ENCODE measurements at places on chromosomes 13 and 19.
A peak's percentile ranks its signal among the peaks of the same experiment; 100 is the strongest.

DNA sequence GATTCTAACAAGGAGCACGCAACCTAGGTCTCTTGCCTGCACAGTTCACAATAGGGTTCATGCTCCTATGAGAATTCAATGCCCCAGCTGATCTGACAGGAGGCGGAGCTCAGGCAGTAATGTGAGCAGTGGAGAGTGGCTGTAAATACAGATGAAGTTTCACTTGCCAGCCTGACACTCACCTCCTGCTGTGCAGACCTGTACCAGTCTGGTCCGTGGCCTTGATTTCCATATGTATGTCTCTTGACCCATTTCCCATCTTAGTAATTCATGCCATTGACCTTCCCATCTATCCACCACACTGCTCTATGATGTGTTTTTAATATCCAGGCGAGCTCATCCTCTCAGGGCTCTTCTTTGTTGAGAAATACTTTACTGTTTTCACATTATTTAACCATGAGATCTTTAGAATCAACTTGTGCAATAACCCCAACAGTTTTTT, 95.2 kb downstream of the LRCH1 start:
- no peak for DNase-seq

DNA sequence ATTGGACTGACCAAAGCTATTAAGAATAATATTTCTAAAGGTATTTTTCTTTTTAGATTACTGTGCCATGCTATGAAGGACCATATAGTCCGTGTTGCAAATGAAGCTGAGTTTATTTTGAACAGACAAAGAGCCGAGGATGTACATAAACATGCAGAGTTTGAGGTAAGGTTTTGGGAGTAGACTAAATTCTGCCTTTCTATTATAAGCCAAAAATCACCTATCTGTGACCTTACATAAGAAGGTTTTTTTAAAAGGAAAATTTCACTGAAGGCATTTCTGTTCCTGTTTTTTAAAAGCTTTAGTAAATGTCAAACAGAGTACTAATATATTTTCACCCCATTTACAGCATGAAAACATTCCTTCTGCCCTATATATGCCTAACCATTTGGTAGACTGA, 127.4 kb downstream of the MAB21L1 start:
- DNase-seq: no peak

DNA sequence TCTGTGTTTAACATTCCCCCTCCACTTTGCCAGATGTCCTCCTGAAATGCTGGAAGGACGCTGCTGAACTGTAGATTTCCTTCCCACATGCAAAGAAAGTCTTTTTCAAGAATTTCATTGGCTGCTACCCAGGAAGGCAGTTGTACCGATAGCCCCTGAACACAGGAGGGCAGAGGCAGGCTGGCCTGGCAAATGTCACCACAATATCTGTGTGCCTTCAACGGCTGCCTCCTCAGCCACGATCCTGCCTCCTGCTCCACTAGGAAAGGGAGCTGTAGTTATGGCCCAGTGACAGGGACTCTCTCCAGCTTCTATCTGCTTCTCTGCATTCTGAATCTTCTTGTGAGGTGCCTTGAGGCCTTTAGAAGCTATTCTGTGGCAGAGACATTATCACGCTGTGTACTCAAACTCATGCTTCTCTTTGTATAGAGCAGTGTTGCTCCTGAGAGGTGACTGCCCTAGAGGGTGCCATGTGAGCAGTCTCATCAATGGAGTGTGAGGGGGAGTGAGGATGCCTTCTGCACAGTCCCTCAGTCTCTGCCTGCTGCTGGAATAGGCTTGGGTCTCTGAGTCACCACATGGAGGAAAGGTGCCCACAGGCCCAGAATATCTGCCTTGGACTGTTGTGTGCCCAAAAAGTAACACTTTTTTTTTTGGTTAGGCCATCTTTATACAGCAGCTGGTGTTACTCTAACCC, 279.8 kb downstream of the DNAJC15 start:
- no peak for DNase-seq

DNA sequence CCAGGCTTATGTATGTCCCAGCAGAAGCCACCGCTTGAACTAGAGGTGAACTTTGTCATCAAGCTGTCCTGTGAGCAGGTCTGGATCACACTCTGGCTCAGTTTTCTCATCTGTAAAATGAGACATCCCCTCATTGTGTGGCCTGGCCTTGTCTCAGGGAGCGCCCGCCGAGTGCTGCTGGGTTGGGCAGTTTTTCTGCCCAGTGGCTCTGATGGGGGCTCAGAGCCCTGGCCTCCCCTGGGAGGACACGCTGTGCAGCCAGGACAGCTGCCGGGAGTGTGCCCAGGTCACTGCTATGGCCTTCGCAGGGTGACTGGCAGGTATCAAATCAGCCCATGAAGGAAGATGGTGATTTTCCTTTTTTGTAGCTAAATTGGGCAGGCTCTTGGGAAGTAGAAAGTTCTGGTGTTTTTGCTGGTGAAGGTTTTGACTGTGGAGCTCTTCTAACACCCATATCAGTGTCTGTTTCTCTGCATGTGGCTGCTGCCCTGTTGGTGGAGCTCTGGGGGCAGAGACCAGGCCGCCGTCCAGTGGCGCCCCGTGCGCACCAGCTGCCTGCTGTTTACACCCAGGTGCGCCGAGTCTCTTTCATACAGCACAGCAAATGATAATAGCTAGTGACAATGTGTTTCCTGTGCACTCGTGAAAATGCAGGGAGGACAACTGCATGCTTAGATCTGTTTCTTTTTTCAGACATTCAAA, 40.8 kb downstream of the SLC7A9 start:
- DNase-seq: no peak

DNA sequence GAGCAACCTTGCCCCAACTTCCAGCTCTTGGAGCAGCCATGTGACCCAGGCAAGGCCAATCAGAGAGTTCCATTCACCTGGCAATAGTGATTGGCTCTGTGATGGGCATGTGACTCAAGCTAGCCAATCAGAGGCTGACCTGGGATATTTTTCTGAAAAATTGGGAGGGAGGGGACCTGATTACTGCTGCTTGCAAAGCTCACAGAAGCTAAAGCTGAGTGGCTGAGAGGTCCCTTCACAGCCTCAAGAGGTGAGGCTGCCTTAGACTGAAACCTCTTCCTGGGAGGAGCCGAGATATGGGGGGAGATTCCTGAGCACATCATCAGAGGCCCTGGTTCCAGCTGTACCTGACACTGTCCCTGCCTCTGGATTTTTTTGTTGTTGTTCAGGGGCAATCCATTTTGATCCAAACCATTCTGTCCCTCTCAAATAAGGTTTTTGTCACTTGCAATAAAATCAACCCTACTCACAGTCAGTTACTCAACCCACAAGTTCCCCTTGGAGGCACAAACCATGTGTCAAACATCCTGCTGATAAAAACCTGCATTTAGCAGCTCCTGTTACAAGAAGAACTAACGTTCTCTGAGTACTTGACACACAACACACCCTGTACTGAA, 4.8 kb downstream of the CIB3 start:
- DNase-seq: no peak

DNA sequence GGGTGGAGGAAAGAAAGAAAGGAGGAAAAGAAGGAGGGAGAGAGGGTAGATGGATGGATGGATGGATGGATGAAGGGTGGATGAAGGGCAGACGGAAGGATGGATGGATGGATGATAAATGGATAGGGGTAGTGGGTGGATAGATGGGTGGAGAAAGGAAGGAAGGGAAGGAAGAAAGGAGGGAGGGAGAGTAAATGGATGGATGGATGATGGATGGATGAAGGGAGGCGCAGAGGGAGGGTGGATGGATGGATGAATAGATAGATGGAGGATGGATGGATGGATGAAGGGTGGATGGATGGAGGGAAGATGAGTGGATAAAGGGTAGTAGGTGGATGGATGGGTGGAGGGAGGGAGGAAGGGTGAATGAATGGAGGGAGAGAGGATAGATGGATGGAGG, 41.2 kb downstream of the CPAMD8 start:
- no peak for DNase-seq

DNA sequence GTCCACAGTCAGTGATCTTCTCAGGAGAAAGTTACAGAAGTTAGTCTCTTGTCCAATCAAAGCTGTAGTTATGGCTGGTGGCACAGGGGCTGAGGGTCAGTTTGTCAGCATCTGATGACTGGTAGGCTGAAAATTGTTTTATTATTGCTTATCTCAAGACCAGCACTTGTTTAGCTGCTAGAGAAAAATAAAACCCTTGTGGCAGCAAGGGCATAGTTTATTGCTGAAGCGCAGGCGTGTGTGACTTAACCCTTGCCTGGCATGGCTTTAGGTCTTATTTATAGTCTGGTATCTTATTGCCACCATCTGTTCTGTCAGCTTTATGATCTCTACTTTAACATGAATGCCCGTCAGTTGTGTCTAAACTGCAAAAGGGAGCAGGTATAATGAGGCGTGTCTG, 154.7 kb downstream of the USP12 start:
- DNase-seq: no peak

- no peak for DNase-seq
Observed at GRCh38 chr19:8705742-8706141, 7.1 kb upstream of the ACTL9 start.

DNA sequence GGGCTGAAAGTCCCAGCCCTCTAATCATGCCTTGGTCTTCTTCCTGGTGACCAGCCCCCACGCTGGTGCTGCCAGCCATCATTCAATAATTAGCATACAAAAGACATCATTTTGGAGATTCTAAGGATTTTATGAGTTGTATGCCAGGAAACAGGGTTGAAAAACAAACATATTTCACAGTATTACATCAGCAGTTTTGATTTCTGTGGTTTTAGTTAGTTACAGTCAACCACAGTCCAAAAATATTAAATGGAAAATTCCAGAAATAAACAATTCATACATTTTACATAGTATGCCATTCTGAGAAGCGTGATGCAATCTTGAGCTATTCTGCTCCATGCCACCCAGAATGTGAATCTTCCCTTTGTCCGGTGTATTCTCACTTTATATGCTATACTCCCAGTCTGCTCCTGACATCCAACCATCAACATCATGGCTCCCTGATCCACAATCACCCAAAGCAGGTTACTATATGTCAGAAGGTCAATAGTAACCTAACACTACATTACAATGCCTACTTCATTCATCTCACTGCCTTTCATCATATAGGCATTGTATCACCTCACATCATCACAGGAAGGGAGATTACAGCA, 49.2 kb downstream of the STOML3 start:
- DNase-seq: no peak

- DNase-seq: peak; percentile 6
Observed at GRCh38 chr13:36736119-36736726, 62.4 kb downstream of the SERTM1 start.

DNA sequence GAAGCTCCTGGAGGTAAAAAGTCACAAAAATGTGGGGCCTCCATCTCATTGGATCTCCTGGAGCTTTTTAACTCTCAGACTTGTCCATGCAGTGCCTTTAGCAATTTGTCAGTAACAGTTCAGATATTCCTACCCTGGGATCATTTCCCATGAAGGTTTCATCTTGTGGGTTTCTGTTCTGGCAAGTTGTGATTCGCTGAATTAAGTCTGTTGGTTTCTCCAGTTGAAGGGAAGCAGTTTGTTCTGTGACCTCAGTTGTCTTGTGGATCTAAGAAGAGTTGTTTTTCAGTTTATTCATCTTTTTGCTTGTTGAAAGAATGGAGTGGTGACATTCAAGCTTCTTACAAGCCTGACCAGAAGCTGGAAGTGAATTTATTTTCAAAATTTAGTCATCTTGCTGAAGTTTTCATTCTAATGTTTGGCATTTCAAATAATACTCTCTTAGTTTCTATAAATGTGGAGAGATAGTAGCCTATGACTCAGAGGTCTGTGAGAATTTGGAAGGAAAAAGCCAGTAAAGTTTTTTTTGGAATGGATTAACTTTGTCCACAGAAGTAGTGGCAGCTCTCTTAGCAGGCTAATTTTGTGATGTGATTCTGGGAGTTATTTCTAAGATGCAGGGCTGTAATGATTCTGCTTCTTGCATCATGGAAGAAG, 120.1 kb upstream of the CSNK1A1L start:
- DNase-seq: no peak
